GM12892 (cell line): ENCODE measurements at places on chromosomes 4 and X.

GRCh38 chr4:1348014-1348513 is 1.1 kb downstream of the UVSSA start:
- DNase-seq, result no peak

GRCh38 chr4:7831858-7832730 is 107.6 kb downstream of the AFAP1 start:
- DNase-seq, result no peak

DNA sequence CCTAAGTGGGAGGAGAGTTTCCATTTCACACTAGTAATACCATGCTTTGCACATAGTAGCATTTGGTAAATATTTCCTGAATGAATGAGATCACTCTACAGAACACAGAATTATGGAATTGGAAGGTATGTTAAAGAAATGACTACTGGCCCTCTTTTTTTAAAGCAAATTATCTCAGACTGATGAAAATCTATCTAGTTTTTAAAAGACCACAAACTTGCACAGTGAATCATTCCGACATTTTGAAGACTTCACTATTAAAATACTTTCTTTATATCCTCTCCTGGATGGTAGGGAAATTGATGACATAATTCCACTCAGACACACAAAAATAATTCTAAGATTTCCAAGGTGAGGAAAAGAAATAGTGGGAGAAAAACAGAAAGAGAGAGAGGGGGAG is 68.4 kb upstream of the ETNPPL start:
- no peak for DNase-seq

- no peak for DNase-seq
Measured at GRCh38 chr4:153465615-153466080, 512 bp upstream of the TMEM131L start.

DNA sequence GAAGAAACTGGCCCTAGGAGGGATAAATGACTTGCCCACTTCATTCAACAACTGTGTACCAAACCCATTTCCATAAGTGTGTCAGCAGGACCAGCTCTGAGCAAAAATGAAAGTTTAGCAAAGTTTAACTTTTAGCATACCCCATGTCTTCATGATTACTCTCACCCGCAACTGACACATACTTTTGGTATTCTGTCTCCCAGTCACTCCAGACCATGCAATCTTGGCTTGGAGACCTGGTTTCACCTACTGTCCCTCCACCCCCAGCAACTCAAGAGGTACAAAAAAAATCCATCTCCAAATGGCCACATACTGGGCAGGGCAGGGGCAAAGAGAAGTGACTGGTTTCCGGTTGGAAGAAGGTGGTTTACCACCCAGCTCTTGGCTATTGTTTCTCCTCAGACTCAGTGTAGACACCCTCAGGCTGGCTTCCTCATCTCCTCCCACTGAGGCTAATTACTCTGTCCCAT is 79.8 kb downstream of the RLIM start:
- DNase-seq, result no peak

DNA sequence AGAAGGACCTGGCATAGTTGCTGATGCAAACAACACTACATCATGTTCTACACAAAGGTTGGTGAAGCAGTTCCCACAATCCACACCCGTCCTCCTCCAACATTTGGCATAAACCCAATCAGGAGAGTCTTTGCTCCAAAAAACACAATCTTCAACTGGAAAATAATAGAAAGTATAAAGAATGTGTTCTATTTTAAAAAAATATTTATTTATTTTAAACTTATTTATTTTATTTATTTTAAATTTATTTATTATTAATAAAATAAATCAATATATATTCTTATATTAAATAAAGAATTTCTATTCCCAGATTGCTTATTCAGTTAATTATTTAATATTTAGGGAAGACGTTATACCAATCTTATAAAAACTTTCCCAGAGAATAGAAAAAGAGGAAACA is 1753.7 kb upstream of the AGA start:
- DNase-seq, result no peak
